Cortex of kidney (tissue), 1 donor: ENCODE measurements at places on chromosomes 6 and 20.

- no peak for DNase-seq
These were observed 32.5 kb downstream of the NT5E start for GRCh38 chr6:85482206-85482904.

DNA sequence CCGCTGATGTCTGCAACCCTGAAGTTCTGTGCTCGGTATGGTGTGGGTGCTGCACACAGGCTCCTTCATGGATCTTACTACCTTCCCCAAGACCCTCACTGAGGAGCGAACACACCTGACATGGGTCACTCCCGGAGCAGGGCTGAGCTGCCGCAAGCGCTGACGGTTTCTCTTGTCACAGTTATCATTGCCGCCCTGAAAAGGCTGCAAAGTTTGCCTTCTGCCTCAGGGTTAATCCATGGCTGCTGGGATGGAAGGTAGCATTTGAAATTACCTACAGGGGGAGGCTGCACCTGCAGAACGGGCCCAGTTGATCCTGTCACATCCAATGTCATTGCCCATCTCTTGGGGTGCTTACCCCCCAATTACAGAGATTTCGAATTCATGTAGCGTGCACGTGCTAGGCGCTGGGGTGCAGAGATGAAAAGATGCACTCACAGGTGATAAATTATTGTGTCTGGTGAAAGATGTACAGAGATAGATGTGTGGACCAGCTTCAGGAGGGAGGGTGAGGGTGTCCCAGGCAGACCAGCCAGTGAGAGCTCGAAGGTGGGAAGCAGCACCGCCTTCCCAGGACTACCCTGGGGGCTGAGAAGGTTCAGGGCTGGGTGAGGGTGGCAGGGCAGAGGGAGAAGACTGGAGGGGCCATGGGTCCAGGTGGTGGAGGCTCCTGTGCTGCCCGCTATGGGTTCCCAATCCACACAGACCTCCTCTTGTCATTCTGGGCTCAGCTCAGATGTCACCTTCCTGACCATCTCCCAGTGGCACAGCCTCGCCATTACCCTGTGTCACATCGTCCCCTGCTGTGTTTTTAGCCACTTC is 120.1 kb downstream of the SYCP2 start:
- no peak for DNase-seq

- DNase-seq = no peak
These were observed 168.3 kb upstream of the JAG1 start for GRCh38 chr20:10842116-10842515.

GRCh38 chr6:36443471-36444428 is 950 bp downstream of the KCTD20 start:
- no peak for DNase-seq

GRCh38 chr20:9686455-9686854 is 152.4 kb downstream of the PAK5 start:
- no peak for DNase-seq

- DNase-seq = no peak
These were observed 220.3 kb upstream of the LRFN2 start for GRCh38 chr6:40807484-40807883.

DNA sequence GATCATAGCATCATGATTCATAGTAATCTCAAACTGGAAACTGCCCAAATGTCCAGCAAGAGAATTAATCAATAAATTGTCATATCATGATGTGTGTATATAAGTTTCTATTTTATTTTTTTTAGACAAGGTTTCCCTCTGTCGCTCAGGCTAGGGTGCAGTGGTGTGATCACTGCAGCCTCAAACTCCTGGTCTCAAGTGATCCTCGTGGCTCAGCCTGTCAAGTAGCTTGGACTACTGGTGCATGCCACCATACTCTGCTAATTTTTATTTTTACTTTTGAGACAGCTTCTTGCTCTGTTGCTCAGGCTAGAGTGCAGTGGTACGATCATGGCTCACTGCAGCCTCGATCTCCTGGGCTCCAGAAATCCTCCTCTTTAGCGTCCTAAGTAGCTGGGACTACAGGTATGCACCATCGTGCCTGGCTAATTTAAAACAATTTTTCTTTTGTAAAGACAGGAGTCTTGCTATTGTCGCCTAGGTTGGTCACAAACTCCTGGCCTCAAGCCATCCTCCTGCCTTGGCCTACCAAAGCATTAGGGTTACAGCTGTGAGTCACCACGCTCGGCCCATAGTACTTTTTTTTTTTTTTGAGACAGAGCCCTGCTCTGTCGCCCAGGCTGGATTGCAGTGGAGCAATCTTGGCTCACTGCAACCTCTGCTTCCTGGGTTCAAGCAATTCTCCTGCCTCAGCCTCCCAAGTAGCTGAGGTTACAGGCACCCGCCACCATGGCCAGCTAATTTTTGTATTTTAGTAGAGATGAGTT is 8.7 kb upstream of the ATRN start:
- no peak for DNase-seq

DNA sequence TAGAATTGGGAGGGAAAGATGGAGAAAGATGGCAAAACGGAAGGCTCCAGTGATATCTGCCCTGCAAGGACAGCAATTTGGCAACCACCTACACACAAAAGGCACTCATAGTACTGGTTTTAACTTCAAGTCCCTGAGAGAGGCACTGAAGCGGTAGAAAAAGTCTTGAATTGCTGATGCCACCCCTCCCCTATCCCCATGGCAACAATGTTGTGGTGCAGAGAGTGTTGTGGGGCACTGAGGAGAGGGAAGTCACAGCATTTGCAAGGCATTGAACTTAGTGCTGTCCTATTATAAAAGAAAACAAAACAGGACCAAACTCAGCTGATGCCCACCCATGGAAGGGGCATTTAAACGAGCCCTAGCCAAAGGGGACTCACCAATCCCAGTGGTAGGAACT is 343.7 kb downstream of the HAO1 start:
- no peak for DNase-seq

DNA sequence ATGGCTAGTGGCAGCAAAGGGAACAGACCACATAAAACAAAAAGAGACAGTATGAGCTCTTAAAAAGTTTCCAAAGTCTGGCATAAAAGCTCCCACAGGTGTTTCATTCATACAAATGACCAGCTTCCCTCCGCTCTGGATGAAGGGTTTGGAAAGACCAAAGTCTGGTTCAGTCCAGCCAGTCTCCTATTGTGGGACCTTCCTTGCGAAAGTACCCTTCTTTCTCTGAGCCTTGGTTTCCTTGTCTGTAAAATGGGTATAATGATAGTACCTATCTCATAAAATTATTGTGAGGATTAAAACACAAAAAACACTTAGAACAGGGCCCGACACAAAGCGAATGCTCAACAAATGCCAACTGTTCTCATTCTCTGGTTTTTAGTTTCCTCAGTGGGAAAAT is 77.2 kb downstream of the UNC5CL start:
- no peak for DNase-seq

DNA sequence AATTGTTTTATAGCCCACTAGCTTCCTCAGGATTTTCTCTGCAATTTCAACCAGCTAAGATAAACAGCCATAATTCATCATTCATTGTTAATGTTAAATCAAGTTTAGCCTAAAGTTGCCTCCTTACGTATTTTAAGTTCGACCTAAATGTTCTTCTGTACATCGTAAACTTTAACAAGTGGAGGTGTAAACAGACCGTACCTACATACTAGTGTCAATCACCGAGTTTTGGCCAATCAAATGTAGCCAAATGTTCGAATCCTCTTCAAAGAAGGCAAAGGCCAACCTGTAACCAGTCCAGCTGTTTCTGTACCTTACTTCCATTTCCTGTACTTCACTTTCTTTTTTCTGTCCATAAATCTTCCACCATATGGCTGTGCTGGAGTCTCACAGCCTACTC is 13.5 kb downstream of the MBOAT1 start:
- no peak for DNase-seq

GRCh38 chr6:75893776-75894152 is 144.7 kb downstream of the MYO6 start:
- no peak for DNase-seq

- no peak for DNase-seq
These were observed 163.7 kb downstream of the RALGAPA2 start for GRCh38 chr20:20548527-20549266.

DNA sequence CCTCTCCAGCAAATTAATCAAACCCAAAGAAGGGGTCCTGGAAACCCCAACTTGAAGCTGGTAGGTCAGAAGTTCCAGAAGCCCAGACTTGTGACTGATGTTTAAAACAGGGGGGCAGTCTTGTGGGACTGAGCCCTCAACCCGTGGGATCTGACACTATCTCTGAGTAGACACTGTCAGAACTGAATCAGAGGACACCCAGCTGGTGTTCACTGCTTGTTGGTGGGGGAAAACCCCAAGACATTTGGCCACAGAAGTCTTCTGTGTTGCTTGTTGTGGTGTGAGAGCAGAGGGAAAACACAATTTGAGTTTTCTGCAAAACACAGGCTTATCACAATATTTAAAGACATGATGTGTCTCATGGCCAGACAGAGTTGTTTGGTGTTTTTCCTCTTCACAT is 29.9 kb downstream of the KIF13A start:
- no peak for DNase-seq

- DNase-seq = no peak
These were observed 637 bp downstream of the ARID1B start for GRCh38 chr6:156777577-156778453.

GRCh38 chr20:33575282-33575681 is 85.4 kb downstream of the CBFA2T2 start:
- DNase-seq = no peak

- DNase-seq = no peak
These were observed 23.4 kb downstream of the FAM217A start for GRCh38 chr6:4055420-4056041.

DNA sequence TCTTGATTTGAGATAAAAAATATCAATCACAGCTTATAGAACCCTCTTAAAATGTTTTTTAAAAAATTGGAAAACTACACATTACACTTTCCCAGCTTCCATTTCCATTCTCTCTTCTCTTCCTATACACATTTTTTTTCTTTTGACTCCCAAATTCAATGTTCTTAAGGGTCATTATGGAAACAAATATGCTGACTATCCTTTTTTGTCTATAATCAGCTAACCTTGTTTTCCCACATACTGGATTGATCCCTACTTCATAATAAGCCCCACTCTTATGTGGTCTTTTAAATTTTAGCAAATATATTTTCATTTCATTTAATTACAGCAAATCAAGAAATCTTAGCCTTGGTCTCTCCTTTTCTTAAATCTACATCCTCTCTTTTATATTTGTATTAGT is 378.4 kb downstream of the MEI4 start:
- DNase-seq = no peak
